ENCODE measurements at places on chromosomes 6 and 20. TPM values are rescaled to one million over a fixed set of nuclear protein-coding genes. Genes with fewer than 3 reads are reported as not detected.

DNA sequence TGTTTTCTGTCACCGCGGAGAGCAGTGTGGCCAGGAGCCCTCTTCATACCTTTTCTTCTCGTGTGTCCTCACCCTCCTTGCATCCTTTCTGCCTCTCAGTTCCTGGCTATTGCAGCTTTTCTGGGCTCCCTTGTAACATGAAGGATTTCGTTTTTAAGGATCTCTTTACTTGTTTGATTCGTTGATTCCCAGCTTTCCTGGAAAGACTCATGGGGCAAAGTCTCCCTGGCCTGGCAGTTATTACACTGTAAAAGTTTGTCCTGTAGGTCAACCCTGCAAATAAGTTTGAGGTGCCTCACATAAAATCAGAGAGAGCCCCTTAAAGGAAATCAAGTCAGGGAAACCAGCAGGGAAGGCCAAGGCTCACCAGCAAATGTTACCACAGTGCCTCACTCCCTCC lies 70.1 kb downstream of the ISM1 start:
- no peak for DNase-seq
- no peak overlapping the region for H3K4me3 ChIP-seq
- no peaks in the 10 kb centered on the region for H3K27me3 ChIP-seq
- H3K4me1 ChIP-seq: peaks cover 17% of the 10 kb centered on the region
- H3K36me3 ChIP-seq: no peaks in the 10 kb centered on the region
- H3K27ac ChIP-seq: no peak overlapping the region

- H3K4me3 ChIP-seq: no peak overlapping the region
- H3K4me1 ChIP-seq: no peaks in the 10 kb centered on the region
- no peaks in the 10 kb centered on the region for H3K36me3 ChIP-seq
- H3K27me3 ChIP-seq: no peaks in the 10 kb centered on the region
- DNase-seq: no peak
These were observed 13.6 kb downstream of the BPIFA2 start for GRCh38 chr20:33181482-33182093.

- H3K27ac ChIP-seq: no peak overlapping the region
- no peak overlapping the region for H3K4me3 ChIP-seq
- H3K4me1 ChIP-seq: no peaks in the 10 kb centered on the region
- no peaks in the 10 kb centered on the region for H3K27me3 ChIP-seq
- DNase-seq: no peak
These were observed 340.1 kb downstream of the PHF3 start for GRCh38 chr6:63975699-63976098.

NOX3 gene
- not detected for total RNA-seq

GRCh38 chr6:128238225-128238624 lies 282.2 kb downstream of the PTPRK start:
- no peak for DNase-seq
- H3K27ac ChIP-seq: no peak overlapping the region
- H3K36me3 ChIP-seq: no peaks in the 10 kb centered on the region

DNA sequence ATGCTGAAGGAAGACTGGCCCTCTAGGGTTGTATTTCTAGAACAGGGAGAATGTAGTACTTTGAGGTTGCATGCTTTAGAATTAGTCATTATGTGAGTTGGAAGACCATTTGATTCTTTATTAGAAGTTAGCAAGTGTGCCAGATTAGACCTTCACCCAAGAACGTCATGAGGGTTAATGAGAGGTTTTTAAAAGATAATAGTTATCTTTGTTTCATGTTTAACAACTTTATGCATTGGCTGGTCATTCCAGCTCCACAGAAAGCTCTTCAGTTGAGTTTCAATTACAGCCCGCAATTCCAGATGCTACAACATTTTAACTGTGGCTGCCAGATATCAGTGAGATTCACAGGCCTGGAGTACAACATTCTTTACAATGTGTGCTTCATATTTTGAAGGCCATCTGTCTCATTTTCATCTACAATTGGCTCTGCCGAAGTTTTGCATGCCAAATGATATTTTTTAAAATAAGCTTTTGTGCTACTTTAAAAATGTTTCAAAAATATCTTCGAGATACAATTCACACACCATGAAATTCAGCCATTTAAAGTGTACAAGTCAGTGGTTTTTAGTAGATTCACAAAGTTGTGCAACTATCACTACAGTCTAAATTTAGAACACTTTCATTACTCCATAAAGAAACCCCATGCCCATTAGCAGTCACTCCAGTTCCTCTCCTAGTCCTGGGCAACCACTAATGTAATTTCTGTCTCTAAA lies 61.1 kb upstream of the FBXO30 start:
- no peak for DNase-seq
- no peaks in the 10 kb centered on the region for H3K4me1 ChIP-seq
- no peak overlapping the region for H3K27ac ChIP-seq
- no peaks in the 10 kb centered on the region for H3K27me3 ChIP-seq
- H3K36me3 ChIP-seq: no peaks in the 10 kb centered on the region
- H3K4me3 ChIP-seq: no peak overlapping the region

REM1 gene
- total RNA-seq: not detected

DNA sequence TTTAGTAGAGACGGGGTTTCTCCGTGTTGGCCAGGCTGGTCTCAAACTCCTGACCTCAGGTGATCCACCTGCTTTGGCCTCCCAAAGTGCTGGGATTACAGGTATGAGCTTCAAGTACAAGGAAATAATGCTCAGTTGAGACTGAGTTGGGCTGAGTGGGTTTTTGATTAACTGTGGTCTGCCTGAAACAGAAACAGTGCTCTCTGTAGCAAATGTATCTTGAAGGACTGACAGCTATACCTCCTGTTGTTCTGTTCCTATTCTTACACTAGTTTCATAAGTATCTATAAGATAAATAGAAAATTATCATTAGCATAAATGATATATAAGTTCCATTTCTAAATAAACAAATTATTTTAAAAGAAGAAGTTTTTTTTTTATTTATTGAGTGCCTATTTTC lies 142.8 kb upstream of the PTPRK start:
- no peak overlapping the region for H3K27ac ChIP-seq
- no peak for DNase-seq
- peaks cover 12% of the 10 kb centered on the region for H3K4me1 ChIP-seq
- H3K36me3 ChIP-seq: no peaks in the 10 kb centered on the region
- no peaks in the 10 kb centered on the region for H3K27me3 ChIP-seq

All from esophagus squamous epithelium (tissue), 5 donors.